T-helper 2 cell treated with Interferon-gamma antibody and Interleukin-4, amounts not matched to agents 5 μg/mL and 100 μg/mL, for 36 hours (primary cell): ENCODE measurements at places on chromosomes 13 and 19.

- DNase-seq = peak; percentile 17
Observed at GRCh38 chr19:18046059-18046718, 38.2 kb downstream of the ARRDC2 start.

DNA sequence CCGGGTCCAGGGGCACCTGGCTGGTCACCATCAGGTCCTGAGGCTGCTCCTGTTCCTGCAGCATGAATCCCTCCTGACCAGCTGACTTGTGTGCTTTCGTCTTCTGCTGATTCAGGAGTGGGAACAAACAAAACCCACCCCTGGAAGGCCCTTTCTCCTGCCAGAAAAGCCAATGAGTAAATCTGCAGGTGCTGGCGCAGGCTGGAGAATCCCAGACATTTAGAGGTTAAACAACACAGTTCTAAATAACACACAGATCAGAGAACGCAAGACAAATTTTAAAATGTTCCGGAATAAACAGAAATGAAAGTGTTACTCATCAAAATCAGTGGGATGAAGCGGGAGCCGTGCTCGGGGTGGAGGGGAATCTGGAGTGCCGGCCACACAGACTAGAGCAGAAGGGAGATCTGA, 60.6 kb upstream of the C13orf46 start:
- DNase-seq = no peak

DNA sequence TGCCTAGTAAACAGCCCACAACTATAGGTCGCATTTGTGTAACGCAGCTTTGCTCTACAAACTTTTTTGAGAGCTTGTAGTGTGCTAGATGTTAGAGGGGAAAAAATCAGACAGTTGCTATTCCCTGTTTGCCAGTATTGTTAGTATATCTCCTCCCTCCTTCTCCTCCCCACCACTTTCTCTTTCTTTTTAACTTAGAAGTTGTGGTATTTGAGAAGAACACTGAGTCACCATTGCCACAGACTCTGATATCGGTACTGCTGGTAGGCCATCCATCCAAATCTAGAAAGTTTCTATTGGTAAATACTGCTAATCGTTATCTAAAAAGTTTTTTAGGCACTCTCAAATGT, 666 bp downstream of the POMP start:
- peak; percentile 33 for DNase-seq

GRCh38 chr13:33994198-33994597, 176.2 kb downstream of the RFC3 start:
- DNase-seq = no peak

DNA sequence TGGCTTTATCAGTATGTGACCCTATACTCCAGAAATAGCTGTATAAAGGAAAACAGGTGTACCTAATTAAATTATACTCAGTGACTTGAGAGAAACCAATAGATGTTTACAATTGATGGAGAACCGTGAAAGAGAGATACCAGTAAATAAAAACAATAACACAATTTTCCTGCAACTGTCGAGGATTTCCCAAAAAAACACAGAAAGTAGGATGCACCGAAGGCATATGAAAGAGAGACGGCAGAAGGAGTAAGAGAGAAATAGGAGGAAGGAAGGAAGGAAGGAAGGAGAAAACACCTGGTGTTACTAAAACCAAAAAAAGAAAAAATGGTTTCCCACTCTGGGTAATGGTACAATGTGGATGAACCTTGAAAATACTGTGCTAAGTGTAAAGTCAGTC, 6.8 kb upstream of the ZNF229 start:
- DNase-seq = no peak

- DNase-seq = peak; percentile 42
Observed at GRCh38 chr13:109840201-109840892, 54.0 kb upstream of the IRS2 start.

- no peak for DNase-seq
Observed at GRCh38 chr13:106355866-106356265, 179.6 kb downstream of the EFNB2 start.

DNA sequence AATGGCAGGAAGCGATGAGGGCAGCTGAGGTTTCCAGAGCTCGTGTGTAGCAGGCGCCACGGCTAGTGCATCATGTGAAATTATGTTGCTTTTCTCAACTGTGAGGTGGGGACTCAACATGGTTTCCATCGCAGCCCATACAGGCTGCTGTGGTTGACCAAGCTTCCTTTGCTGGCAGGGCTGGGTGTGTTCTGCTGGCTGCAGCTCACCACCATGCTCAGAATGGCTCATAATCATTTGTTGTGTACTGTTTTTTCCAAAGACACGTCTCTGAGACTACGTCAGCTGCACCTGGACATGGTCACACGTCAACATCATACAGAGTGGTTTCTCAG, 16.1 kb upstream of the RASA3 start:
- peak; percentile 84 for DNase-seq

DNA sequence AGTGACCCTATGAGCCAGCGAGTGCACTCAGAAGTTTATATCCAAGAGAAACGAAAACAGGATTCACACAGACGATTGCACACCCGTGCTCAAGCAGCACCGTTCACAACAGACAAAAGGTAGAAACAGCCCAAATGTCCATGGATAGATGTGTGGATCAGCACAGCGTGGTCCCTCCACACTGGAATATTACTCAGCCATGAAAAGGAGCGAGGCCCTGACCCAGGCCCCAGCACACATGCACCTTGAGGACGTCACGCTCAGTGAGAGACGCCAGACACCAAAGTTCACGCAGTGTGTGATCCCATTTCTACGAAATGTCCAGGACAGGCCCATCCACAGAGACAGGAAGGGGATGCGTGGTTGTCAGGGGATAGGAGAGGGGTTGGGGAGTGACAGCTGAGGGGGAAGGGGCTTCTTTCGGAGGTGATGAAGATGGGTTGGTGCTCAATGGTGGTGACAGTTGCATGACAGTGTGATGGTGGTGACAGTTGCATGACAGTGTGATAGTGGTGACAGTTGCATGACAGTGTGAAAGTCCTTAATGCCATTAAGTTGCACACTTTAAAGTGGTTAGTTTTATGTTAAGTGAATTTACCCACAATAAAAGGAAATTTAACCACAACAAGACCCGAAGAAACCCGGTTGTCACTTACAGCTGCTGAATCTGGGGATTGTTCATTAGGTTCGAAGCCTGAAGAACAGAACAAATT, 18.9 kb upstream of the SLC39A3 start:
- DNase-seq = no peak

GRCh38 chr19:17496337-17496997, 15.0 kb upstream of the PGLS start:
- DNase-seq = peak; percentile 75

GRCh38 chr13:65844266-65844841, 1385.8 kb downstream of the PCDH9 start:
- no peak for DNase-seq
